ENCODE measurements at places on chromosomes 4 and X.

GRCh38 chrX:1484638-1485019, 31.9 kb upstream of the ASMTL start:
- DNase-seq: no peak

GRCh38 chr4:182276210-182277109, 33.3 kb downstream of the TENM3 start:
- no peak for DNase-seq

- DNase-seq: no peak
Observed at GRCh38 chr4:179248821-179249220, 1806.6 kb upstream of the AGA start.

GRCh38 chrX:9919632-9920172, 47.5 kb upstream of the CLDN34 start:
- DNase-seq: no peak

DNA sequence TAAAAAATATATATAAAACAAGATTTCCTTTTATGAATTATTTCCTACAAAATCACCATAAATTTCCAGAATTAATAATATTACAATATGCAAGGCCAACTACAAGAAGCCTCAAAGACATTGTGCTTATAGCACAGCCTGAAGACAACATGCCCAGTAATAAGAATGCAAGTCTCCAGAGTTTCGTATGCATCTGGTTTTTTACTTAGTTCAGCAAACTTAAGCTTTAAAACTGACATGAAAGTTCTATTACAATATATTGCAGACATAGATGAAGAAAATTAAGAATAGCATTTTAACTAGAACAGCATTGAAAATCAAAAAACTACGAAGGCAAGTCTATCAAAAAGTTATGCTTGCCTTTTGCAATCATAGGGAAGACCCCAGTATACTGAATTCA, 107.6 kb downstream of the PRDM5 start:
- no peak for DNase-seq

Measured in CD4-positive, alpha-beta T cell treated with Interleukin-21 for 1 hour (primary cell).